ENCODE measurements at places on chromosomes 1 and 21. TPM values are rescaled to one million over a fixed set of nuclear protein-coding genes. Genes with fewer than 3 reads are reported as not detected.
A peak's percentile ranks its signal among the peaks of the same experiment; 100 is the strongest.

DNA sequence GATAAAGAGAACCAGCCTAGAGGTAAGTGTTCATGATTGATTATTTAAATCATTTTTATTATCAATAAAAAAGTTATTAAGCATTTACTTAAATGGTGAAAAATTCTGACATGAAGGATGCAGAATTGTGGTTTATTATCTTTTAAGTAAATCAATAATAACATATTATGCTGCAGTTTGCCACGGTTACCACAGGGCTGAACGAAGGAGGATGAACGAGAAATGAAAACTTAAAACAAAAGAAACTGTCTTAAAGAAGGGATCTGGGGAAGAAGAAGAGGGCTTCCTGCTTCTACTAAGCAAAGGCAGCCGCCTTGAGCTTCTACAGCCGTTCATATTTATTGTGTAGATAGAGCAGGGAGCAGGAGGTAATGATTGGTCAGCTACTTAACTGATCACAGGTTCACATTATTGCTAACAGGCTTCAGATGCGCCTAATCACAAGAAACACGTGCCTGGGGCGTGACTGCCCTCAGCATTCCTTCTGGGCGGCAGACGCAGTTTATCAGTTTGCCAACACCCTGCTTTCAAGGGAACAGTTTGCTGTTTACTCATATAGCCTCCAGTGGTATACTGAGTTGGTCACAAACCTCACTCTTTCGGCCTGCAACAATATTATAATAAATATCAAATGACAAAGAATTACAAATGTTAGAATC lies 5.8 kb upstream of the FNBP1L start:
- DNase-seq: no peak

Gene BEND5
- total RNA-seq: 3.6 TPM

- no peak for DNase-seq
These were observed 20.6 kb upstream of the LAMC2 start for GRCh38 chr1:183165456-183165855.

- DNase-seq: peak; percentile 59
These were observed 48.4 kb downstream of the CAPZB start for GRCh38 chr1:19436716-19437476.

GRCh38 chr21:44854664-44855446 lies 18.6 kb downstream of the PTTG1IP start:
- DNase-seq: no peak

DNA sequence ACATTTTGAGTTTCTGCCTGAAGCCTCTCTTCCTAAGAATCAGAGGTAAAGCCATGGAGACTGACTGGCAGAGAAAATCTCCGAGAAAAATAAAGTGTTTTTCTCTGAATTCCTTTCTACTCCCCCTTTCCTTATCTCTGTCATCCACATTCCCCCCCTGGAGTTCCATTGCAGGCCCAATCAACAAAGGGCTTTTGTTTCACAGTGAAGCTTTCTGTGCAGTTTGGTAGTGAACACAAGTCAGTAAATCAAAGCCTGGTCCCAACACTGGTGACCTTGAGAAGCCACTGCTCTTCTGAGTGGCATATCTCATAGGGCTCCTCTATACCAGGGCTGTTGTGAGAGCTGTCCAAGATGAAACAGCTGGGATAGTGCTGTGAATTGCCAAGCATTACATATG lies 228.4 kb downstream of the SEC16B start:
- no peak for DNase-seq

DNA sequence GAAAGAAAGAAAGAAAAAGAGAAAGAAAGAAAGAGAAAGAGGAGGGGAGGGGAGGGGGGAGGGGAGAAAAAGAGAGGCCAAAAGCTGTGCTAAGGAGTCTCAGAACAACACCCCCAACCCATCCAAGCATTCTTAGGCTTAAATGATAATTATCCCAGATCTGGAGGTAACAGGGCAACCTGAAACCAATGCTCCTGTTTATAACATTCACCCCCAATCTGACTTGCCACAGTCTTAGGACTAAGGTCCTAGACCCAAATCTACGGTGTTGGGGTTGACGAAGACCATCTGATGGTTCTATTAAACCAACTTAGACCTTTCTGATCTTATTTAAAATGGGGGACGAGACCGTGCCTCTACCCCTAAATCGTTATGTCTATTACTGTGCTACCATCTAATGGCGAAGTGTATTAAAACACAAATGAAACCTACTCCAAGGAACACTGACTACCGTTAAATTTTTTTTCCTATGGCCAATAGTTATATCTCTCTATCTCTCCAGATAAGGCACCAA lies 119.3 kb upstream of the CDC42BPA start:
- DNase-seq: no peak

Gene OSCP1
- 9.6 TPM for total RNA-seq

Gene FCRLA
- 0.49 TPM for total RNA-seq

GRCh38 chr1:223653015-223653414 lies 12.5 kb downstream of the CAPN8 start:
- DNase-seq: no peak

Gene BARHL2
- not detected for total RNA-seq

DNA sequence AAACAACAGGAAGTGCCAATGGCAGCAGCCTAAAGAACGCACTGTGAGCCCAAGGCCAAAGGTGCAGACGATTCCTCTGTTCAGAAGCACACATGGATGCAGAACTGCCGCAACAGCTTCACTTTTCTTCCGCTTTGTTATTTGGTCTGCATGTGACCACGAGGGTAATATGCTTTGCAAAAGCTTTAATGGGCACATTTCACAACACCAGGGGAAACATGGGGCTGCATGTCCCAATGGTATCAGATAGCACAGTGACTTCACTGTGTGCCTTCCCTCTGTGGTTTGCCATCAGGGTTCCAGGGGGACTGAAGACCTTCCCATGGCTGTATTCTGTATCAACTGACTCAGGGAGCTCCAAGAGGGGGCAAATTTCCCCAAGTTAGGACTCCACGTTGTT lies 28.3 kb downstream of the THAP3 start:
- DNase-seq: no peak

Gene PGD
- 39.8 TPM for total RNA-seq

DNA sequence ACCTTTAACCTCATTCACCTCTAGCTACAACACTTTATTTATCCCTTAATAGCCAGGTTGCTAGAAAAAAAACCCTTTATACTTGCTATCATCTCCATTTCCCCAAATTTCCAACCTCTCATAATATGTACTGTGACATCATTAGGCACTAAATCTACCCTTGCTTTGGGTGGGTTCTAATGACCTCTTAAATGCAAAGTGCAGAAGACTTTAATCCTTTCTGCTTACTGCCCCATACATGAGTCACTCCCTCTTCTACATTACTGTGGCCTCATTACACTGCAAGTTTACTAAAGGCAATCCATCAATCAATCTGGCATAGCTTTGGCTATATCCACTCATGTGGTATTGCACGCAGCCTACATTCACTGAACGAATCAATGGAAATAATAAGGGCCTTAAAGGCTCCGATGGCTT lies 353.3 kb downstream of the SMYD3 start:
- DNase-seq: no peak

Gene TMEM81
- total RNA-seq: 1.6 TPM

DNA sequence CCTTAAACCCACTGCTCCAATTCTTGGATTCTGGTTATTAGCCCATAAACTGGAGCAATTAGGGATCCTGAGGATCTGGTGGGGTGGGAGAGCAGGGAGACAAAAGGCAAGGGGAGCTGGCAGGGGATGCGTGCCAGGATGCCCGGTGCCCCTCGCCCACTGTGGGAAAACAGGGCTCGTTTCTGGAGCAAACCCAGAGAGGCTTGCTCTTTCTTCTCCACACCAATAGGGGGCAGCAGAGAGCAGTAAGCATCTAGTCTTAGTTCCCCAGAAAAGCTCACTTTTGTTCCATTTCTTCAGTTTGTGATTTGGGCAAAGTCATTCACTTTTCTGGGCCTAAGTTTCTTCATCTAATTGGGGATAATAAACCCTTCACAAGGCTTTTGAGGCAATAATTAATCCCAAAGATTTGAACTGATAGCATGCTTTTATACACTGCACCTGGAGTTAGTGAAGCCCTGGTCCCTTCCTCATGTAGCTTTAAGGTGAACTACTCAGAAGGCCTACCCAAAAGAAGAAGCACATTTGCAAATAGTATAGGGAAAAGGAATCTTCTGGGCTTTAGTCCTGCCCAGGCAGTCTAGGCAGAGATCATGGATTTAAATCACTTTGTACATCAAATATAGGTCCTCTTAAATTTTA lies 160.6 kb upstream of the USP24 start:
- peak; percentile 62 for DNase-seq

GRCh38 chr21:36246080-36246631 lies 73.8 kb upstream of the MORC3 start:
- no peak for DNase-seq

DNA sequence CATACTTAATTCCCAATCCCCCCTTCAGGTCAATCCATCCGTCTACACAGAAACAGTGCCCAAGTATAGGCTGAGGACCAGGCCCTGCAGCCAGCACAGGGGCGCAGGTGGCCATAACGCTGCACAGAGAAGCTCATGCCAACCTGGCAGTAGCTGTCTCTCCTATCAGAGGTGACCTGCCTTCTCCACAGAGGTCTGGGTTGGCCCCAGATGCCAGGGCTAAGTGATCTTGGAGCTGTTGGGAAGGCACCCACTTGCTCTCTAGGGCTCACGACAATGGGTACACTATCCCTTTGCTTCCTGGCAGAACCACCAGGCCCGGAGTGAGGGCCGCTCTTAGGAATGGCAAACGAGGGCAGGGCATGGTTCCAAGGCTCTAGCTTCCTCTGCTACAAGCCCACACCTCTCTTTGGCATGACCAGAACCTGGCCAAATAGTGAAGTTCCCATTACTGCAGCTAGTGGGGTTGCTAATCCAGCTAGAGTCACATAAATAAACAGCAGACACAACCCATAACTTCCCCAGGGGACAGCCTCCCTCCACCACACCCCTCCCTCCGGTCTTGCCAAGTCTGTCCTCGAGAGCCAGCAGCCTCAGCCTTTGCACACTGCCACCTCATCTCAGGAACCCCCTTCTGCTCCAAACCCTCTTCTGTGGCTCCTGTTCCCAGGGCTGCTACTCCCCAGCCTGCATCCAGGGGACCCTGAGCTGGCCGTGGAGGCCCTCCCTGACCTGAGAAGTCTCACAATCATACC lies 113.0 kb downstream of the GLIS1 start:
- no peak for DNase-seq

Gene DNAI4
- total RNA-seq: 8.0 TPM

- no peak for DNase-seq
These were observed 20.2 kb downstream of the NFYC start for GRCh38 chr1:40711465-40712404.

- no peak for DNase-seq
These were observed 35.2 kb downstream of the CCN1 start for GRCh38 chr1:85615586-85616363.

Gene FNDC5
- total RNA-seq: 78.6 TPM

DNA sequence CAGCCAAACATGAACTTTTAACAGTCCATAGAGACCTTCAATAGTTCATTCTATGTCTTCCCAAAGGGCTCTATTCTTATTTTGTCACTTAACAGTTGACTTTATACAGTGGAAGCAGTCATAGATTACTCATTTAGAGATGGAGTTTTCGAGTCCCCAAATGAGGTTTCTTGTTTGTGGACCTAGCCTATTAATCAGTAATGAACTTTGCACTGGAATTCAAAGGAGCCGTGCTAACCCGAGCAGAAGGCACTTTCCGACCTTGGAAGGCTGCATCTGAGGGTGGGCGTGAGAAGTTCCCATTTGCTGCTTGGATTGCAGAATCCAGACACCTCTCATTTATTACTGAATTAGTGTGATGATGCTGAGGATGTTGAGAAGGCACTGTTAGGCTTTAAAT lies 46.4 kb downstream of the TTC39A start:
- DNase-seq: no peak

DNA sequence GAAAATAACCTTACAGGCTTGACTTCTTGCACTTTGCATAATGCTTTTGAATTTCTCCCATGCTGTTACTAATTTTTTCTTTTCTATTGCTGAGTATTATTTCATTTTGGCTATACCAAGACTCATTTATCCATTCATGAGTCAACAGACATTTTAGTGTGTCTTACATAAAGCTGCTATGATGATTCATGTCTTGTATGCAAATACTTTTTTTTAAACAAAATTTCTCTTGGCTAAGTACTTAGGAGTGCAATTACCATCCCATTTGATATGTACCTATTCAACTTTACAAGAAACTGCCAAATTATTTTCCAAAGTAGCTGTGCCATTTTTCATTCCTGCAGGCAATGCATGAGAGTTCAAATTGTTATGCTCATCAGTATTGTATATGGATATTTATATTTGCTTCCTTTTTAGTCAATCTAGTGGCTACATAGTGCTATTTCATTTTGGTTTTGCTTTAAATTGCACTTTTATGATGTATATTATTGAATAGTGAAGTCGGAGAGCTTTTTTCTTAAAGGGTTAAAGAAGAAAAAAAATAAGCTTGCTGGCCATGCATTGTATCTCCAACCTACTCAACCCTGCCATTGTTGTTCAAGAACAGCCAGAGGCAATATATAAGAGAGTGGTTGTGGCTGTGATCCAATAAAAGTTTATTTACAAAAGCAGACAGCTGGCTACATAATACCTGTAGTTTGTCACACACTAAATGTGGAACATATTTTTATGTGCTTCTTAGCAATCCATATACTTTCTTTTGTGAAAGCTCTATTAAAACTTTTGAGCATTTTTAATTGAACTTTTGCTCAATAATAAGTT lies 862.8 kb downstream of the KCNT2 start:
- no peak for DNase-seq

Gene DCST1
- not detected for total RNA-seq

Gene FAAH
- 3.9 TPM for total RNA-seq

DNA sequence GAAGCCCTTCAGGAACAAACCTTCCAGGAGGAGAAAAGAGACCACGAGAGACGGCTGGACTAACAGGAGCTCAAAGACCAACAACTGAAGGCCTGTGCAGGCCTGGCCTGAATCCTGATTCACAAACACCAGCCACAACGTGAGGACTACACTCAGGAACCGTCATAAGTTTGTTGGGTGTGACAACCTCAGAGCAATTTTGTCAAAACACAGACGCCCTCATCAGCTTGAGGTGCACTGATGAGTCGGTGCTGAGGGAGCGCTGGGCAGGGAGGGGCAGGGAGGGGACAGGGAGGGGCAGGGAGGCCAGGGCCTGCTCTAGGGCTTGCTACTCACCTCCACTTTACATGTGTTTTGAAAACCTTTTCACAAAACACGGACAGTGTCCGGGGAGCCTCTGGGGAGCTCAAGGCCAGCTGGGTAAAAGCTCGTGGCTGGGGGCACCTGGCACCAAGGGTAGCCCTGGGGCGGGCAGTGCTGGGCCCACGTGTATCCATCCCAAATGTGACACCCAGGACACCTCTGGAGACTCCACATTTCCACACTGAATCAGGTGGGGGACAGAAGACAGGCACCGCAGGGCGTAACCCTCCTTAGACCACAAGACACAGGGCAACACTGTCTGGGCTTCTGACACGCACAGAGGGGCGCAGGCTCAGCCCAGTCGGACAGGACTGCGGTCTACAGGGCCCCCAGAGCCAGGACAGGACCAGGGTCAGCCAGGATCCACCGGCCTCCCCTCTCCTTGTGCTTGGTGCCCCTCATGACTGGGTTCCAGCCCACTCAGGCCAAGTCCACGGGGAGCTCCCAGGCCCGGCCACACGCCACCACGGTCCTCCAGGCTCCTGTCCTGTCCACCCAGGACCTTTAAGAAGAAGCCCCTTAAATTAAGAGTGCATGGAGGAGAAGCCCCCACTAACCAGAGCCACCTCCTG lies 16.5 kb downstream of the LSS start:
- no peak for DNase-seq

- no peak for DNase-seq
These were observed 324.4 kb downstream of the ADGRL2 start for GRCh38 chr1:82125119-82125518.

- DNase-seq: no peak
These were observed 176.7 kb downstream of the GALNT2 start for GRCh38 chr1:230243583-230244353.

Gene ERG
- total RNA-seq: 10.7 TPM
